ENCODE measurements at places on chromosomes 4 and X. TPM values are rescaled to one million over a fixed set of nuclear protein-coding genes. Genes with fewer than 3 reads are reported as not detected.

KLHL13 gene
- 0.82 TPM for total RNA-seq

- peak; percentile 100 for DNase-seq
These were observed 78.3 kb upstream of the ATXN3L start for GRCh38 chrX:13397878-13398818.

DNA sequence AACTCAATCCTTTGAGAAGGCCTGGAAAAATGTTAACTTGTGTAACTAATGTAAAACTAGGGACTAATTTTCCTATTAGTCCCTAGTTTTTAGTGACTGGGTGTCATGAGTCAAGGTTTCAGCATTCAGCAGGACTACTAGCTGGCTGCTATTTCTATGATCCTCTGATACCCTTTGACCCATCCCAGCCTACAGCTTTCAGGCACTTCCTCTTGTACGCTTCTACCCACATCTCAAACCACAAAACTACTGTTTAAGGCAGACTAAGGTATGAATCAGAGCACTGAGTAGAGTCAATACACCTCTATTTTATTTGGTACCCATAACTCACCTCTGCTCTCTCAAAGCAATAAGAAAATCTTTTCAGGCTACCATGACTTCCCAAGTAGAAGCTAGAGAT, 809.6 kb downstream of the PDHA2 start:
- DNase-seq: no peak

TCEAL5 gene
- total RNA-seq: not detected

DNA sequence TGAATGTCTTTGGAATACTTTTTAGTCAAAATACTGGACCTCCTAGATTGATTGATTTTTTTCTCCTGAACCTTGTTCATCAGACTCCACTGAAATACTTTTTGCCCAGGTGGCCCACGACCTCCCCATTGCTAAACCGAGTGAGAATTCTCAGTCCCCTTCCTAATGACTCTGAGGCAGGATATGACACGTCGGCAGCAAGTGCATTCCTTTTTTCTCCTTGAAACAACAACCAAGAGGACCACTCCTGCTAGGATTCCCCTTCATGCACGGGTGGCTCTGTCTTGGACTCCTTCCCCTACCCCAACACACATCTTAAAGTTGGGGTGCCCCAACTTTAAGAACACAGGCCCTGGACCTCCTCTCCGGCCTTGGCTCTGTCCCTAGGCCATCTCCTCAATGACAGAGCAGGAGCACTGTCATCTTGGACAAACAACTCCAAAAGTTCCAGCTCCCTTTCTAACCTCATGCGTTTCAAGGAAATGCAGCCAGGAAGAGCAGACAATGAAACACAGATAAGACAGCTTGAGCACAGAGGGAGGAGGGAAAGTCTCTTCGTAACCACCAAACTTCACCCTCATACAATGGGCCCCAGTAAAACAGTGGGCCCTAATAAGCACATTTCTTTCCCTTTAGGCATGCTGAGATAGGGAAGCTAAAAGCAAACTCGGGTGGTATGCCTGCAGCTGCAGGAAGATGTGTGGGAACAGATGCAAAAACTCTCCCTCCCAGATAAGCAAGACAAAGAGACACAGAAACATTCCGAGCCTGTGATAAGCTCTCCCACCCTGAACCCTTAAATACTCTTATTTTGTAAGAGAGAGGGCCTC, 33.9 kb downstream of the ZBTB49 start:
- DNase-seq: peak; percentile 34

GRCh38 chr4:161990721-161991120, 173.1 kb downstream of the FSTL5 start:
- no peak for DNase-seq

- DNase-seq: no peak
These were observed 15.2 kb upstream of the CPEB2 start for GRCh38 chr4:14987054-14987453.

MAGEA2 gene
- not detected for total RNA-seq

DNA sequence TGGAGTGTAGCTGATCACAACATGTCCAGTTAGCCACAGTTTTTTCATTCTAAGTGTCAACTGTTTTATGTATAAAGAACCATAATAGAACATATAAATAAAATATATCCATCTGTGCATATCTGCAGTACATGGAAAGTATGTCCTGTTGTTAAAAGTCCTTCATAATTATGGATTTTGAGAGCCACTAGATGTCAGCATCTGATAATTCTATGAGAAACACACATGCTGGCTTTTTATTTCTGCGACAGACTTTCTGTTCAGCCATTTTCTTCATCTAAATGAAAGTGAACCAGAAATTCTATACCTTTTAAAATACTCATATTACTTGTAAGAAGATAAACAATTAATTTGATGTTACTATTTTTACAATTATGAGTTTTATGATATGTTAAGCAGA, 251.5 kb downstream of the GPM6A start:
- peak; percentile 27 for DNase-seq

GRCh38 chrX:113157496-113157895, 316.9 kb upstream of the AMOT start:
- DNase-seq: no peak

GRCh38 chr4:147968641-147969040, 236.8 kb downstream of the ARHGAP10 start:
- no peak for DNase-seq

DNA sequence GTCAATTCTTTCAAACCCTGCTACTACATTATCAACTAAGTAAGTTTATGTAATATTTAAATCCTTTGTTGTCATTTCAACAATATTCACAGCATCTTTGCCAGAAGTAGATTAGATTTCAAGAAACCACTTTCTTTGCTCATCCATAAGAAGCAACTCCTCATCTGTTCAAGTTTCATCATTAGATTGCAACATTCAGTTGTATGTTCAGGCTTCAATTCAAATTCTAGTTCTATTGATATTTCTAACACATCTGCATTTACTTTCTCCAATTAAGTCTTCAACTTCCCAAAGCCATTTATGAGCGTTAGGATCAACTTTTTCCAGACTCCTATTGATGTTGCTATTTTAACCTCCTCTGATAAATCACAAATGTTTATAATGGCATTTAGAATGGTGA, 66.1 kb downstream of the BMP3 start:
- DNase-seq: peak; percentile 45

TAB3 gene
- total RNA-seq: 13.2 TPM

DNA sequence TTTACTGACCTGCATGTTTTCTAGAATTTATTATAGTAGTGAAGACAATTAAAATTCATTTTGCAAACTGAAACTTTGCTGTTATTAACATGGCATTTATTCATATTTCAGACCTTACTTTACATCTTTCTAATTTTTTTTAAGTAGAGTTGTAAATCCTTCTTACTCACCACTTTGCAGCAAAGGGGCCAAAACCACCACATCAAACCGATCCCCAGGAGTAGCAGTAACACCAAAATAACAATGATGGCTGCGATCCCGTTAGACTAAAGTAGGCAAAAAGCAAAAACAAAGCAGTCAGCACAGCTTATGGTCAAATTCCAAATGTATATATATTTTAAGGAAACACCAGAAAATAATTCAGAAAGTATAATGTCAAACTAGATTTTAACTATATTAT, 64.7 kb downstream of the ANTXR2 start:
- DNase-seq: no peak

DNA sequence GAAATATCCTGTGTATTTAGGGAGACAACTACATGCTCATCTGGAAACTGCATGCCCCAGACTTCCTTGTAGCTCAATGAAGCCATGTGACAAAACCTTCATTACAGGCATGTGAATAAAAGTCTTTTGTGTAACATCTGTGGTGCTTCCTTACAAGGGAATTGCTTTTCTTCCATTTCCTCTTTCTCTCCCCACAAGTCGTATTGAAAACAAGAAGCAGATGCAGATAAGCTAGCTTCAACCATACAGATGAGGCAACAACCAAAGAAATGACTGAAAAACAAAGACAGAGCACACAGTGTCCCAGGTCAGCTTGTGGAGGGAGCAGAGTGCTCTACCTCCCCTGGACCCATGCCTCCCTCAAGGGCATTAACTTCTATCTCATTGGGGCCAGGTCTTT, 115.8 kb upstream of the INPP4B start:
- DNase-seq: no peak

LRRC66 gene
- 0.81 TPM for total RNA-seq

DMP1 gene
- total RNA-seq: not detected

TNMD gene
- total RNA-seq: 0.90 TPM

DNA sequence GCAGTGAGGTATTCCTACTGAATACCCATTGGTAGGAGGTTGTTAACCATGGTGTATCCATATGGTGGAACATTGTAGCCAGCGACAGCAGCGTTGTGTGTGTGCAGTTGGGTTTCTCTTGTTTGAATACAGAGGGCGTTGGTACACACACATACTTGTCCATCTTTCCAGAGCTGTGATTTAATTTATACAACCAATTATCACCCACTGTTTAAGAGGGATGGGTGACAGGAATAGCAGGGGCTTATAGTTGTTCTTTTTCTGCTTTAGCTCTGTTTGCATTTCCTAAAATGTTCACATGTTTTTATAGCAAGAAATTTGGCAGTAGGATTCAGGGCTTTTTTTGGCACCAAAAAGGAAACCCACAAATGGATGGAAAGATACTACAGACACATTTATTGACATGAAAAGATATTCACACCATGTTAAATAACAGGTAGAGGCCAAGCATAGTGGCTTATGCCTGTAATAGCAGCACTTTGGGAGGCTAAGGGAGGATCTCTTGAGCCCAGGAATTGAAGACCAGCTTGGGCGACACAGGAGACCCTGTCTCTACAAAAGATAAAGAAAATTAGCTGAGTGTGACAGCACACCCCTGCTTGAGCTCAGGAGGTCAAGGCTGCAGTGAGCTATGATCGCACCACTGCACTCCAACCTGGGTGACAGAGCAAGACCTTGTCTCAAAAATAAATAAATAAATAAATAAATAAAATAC, 60.6 kb downstream of the TNIP2 start:
- DNase-seq: no peak

MAN2B2 gene
- 17.3 TPM for total RNA-seq

AMTN gene
- total RNA-seq: not detected

BLTP1 gene
- 132 TPM for total RNA-seq

DNA sequence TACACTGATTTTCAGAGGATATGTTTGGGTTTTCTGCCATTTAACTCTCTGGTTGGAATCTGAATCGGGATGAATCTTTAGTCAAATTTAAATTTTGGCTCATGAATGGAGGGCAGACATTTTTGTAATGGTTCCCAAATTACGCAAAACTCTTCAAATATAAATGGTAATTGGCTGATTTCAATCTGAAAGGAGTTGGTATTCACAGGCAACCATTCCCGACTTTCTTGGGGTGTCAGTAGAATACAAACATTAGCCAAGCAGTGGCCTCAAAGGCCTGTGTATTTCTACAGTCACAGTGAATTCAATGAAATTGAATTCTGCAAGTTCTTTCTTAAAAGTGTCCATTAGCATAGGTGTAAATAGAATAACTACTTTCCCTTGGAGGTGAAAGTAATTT, 668.8 kb upstream of the PRKX start:
- DNase-seq: no peak

GRCh38 chrX:15014281-15014680, 141.1 kb downstream of the MOSPD2 start:
- DNase-seq: peak; percentile 0

- DNase-seq: peak; percentile 41
These were observed 201.0 kb downstream of the PAPSS1 start for GRCh38 chr4:107519053-107519452.

GRCh38 chr4:73452953-73453700, 17.1 kb downstream of the AFP start:
- peak; percentile 42 for DNase-seq

DNA sequence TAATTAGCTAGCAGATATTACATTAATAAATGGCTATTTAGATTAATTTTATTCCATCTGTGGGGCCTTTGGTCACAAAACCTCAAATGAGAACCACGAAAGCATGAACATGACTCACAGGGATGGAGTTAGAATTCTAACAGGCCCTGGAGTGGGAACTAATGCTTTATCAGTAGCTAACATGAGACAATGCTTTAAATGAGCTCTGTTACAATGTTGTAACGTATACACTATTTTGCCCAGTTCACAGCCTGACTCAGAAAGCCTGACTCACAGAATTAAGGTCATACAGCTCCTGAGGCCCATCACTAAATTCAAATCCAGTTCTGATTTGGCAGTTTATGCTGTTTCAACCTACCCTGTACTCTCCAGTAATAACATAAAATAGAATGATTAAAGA, 23.2 kb downstream of the VEGFC start:
- peak; percentile 97 for DNase-seq

CORIN gene
- under 0.01 TPM for total RNA-seq

GRCh38 chr4:9765091-9765490, 16.3 kb upstream of the DRD5 start:
- DNase-seq: peak; percentile 2

CLDN2 gene
- not detected for total RNA-seq

RPGR gene
- 25.0 TPM for total RNA-seq

- DNase-seq: no peak
These were observed 9.1 kb downstream of the ARX start for GRCh38 chrX:25006586-25007058.

DNA sequence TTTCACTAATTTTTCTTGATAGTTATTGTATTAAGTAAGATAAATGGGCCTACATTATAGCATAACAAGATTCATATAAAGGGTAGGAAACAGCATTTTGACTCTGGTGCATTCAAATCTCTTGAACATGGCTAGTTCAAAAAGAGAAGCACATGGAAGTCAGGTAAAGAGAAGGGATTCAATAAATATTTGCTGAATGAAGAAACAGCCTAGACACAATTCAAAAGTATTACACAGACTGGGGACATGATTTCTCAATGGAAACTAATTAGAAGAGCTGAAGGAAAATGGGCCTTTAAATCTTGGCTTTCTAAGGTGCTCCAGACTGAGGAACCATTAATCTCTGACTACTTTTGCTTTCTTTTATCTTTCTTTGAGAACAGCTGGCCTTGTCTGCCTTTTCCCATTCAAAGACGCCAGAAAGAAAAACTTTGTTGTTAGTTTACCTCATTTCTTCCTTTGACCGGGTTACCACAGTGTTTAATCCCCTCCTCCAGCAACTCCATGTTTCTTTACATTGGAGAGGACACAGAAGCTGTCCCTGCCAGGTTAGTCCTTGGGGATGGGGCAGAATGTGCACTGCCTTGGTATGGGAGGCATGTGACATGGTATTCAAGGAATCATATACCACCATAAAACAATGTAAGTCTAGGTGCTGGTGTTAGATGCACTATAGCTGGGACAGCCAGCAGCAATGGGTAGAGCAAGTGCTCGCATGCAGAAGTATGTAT, 264.2 kb downstream of the CAMK2D start:
- DNase-seq: peak; percentile 72

GRCh38 chr4:74317616-74318246, 9.5 kb downstream of the EPGN start:
- peak; percentile 67 for DNase-seq

DMRTC1 gene
- total RNA-seq: not detected

Measured in fibroblast of the aortic adventitia (primary cell).